ENCODE measurements at places on chromosomes 7 and 10. TPM values are rescaled to one million over a fixed set of nuclear protein-coding genes. Genes with fewer than 3 reads are reported as not detected.

The GJD4 gene
- total RNA-seq, result not detected

The DLX5 gene
- not detected for total RNA-seq

The PSMG3 gene
- 29.3 TPM for total RNA-seq

The HMX2 gene
- total RNA-seq, result not detected
